Subcutaneous adipose tissue (tissue), 4 donors: ENCODE measurements at places on chromosomes 7 and 10. TPM values are rescaled to one million over a fixed set of nuclear protein-coding genes. Genes with fewer than 3 reads are reported as not detected.

IDI2 gene
- total RNA-seq, result not detected

SPDYE6 gene
- not detected for total RNA-seq

PLEKHS1 gene
- total RNA-seq, result not detected

CRTAC1 gene
- total RNA-seq, result 1.5 TPM

VPS41 gene
- total RNA-seq, result 41.9 TPM

CTBP2 gene
- 41.6 TPM for total RNA-seq

ACADSB gene
- total RNA-seq, result 15.6 TPM

FZD1 gene
- 6.4 TPM for total RNA-seq
